ENCODE measurements at places on chromosomes 7 and 10.

- no peak for DNase-seq
Measured at GRCh38 chr10:1166101-1166827, 110.1 kb downstream of the WDR37 start.

- no peak for DNase-seq
Measured at GRCh38 chr7:16684935-16685334, 39.0 kb downstream of the BZW2 start.

GRCh38 chr10:35675846-35676245 is 33.8 kb upstream of the FZD8 start:
- no peak for DNase-seq

DNA sequence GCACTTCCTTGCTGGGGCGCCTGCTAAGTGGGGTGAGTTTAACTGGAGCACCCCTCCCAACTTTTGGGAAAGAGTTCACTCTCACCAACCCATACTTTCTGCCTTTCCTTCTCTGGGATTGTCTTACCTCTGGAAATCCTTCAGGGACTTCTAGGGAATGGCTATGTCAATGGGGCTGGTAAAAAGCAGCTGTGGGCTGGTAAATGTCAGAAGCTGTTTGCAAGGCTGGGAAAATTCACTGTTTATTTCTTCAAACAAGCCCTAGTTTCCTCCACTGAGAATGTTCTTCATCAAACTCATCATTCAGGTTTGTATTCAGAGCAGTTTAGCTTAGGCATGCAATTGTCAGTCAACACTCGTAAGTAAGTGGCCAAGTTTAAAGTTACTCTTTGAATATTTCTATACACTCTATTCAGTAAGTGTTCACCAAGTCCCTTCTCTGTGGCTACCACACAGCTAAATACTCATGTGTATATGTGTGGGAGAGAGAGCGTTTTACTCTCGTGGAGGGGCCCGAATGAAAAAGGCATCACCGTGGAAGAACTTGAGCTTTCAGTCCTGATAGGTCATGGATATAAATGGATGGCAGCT is 654.8 kb downstream of the LRMDA start:
- no peak for DNase-seq

DNA sequence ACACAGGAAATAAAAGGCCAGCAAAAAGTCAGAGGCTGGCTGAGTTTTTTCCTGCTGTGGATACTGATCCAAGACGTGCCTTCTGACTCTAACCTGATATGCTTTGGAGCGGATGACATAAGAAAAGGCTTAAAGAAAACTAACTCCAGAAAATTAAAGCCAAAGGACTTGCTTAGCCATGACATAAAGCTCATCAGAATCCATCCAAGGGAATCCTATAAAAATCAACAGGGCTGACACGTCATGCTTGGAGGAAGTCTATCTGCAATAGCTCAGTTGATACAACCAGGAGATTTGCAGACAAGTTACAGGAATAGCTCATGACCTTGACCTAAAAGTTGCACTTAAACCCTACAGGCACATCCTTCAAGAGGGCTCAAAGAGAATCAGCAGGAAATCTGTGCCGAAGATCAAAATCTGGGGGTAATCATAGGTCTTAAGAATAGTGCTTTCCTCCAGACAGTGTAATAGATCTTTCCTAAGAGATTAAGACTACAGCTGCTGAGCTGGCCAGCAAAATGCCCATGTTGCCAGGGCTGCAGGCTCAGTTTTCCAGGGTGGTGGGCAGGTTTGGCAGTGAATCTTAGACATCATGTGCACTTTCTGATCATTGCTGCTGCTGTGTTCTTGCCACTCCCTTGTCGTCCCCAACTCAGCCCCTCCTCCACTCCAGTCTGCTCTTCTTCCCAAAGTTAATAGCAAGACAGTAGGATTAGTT is 111.5 kb upstream of the SVIL start:
- DNase-seq: no peak

- DNase-seq: no peak
Measured at GRCh38 chr10:108736111-108736510, 1187.2 kb downstream of the XPNPEP1 start.

GRCh38 chr10:124005091-124005490 is 88.3 kb downstream of the CHST15 start:
- no peak for DNase-seq

- DNase-seq: no peak
Measured at GRCh38 chr10:6068422-6068821, 6.3 kb upstream of the IL2RA start.

Measured in NCI-H1105 (cell line).